ENCODE measurements at places on chromosomes 11 and 22.
A peak's percentile ranks its signal among the peaks of the same experiment; 100 is the strongest.

GRCh38 chr11:107780775-107781174 is 68.9 kb upstream of the SLN start:
- no peaks in the 10 kb centered on the region for H3K4me1 ChIP-seq
- no peaks in the 10 kb centered on the region for H3K27me3 ChIP-seq
- no peaks in the 10 kb centered on the region for H3K36me3 ChIP-seq
- DNase-seq: no peak
- no peak overlapping the region for H3K4me3 ChIP-seq

DNA sequence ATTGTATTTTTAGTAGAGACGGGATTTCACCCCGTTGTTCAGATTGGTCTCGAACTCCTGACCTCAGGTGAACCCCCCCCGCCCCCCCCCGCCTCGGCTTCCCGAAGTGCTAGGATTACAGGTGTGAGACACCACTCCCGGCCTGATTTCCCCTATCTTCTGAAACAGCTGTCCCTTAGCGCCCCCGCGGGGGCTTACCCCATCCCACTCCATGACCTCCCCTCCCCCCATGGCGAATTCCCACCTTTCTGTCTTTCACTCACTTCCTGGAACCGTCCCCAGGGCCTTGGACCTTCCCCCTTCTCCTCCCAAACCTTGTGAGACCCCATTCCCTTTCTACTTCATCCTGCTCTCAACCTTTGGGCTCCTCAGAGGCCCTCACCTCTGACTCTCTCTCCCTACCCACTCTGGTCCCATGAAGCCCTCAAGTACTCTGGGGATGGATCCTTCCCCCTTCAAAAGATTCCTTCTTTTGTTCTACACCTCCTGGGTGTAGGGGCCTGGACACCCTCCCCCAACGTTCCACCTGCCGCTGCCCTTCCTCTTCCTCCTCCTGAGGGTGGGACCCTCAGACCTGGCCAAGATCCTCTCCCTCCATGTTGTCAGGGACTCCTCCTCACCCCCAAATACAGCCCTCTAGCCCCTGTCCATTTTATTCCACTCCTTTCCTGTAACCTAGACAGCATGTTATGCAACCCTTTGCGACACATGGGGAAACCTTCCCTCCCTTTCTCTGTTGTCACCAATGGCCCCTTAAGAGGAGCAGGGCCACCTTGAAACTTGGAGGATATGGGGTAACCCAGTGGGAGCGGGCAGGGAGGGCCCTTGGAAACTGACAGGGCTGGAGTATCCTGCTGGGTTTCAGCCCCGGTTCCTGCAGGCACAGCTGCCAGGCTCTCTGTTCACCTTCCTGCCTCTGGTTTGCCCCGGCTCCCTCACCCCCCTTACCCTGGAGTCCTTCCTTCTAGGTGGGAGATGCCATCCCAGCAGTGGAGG is 1.1 kb downstream of the PRDX5 start:
- no peaks in the 10 kb centered on the region for H3K36me3 ChIP-seq
- no peaks in the 10 kb centered on the region for H3K27me3 ChIP-seq
- peak overlapping the region; percentile 81 for H3K4me3 ChIP-seq
- no peak for DNase-seq

DNA sequence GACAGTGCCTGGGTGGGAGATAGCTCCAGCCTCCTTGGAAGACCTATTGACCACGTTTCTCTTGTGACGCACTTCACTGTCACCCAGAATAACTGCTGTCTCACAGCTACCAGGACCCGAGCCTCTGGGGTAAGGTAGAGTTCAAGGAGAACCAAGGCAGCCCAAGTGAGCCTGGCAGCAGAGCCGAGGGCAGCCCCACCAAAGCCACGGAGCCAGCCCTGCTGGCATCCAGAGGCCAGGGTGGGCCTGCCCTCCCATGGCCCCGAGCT is 32.8 kb downstream of the RSPH14 start:
- no peaks in the 10 kb centered on the region for H3K36me3 ChIP-seq
- H3K4me3 ChIP-seq: no peak overlapping the region
- no peaks in the 10 kb centered on the region for H3K27me3 ChIP-seq

GRCh38 chr11:73147771-73148681 is 5.9 kb upstream of the FCHSD2 start:
- H3K27me3 ChIP-seq: no peaks in the 10 kb centered on the region
- H3K36me3 ChIP-seq: no peaks in the 10 kb centered on the region
- H3K27ac ChIP-seq: peak overlapping the region; percentile 3

GRCh38 chr22:17106785-17107546 is 14.2 kb downstream of the TMEM121B start:
- peaks cover 11% of the 10 kb centered on the region for H3K4me1 ChIP-seq
- DNase-seq: no peak
- peaks cover 1% of the 10 kb centered on the region for H3K36me3 ChIP-seq
- no peak overlapping the region for H3K27ac ChIP-seq

DNA sequence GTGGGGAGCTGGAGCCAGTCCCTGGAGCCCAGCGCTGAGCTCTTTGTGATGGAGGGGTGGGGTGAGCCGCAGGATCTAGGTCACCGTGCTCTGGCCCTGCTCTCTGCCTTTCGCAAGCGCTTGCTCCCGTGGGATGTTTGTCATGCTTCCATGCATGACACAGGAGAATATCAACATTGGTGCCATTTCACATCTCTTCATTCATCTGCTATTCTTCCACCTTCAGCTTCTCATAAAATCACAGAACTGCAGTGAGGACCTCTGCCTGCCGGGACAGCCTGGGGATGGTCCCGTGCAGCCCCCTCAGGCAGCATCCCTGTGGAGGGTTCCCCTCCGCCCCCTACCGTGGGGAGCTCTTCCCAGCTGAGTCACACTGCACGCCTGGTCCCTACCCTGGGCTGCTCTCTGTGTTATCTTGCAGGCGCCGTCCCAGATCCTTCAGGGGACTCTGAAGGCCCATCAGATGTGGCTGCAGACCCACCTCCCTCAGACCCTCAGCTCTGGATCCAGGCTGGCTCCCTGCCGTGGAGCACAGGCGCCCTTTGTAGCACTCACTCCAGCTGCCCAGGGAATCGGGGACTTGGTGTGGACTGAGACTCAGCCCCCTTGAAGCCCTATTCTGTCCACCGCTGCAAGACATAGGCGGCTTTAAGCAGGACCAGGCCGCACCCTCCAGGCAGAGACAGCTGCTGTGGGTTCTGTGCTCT is 5.1 kb upstream of the SEPTIN5 start:
- H3K27me3 ChIP-seq: no peaks in the 10 kb centered on the region
- no peak overlapping the region for H3K4me3 ChIP-seq
- peak; percentile 2 for DNase-seq
- no peaks in the 10 kb centered on the region for H3K36me3 ChIP-seq
- H3K4me1 ChIP-seq: peaks cover 3% of the 10 kb centered on the region
- no peak overlapping the region for H3K27ac ChIP-seq

DNA sequence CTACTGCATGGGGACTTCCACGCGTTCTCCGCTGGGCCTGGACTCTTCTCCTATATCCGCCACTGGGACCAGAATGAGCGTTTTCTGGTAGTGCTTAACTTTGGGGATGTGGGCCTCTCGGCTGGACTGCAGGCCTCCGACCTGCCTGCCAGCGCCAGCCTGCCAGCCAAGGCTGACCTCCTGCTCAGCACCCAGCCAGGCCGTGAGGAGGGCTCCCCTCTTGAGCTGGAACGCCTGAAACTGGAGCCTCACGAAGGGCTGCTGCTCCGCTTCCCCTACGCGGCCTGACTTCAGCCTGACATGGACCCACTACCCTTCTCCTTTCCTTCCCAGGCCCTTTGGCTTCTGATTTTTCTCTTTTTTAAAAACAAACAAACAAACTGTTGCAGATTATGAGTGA is 7.7 kb downstream of the SLC3A2 start:
- H3K36me3 ChIP-seq: peaks cover 63% of the 10 kb centered on the region
- no peaks in the 10 kb centered on the region for H3K4me1 ChIP-seq
- no peaks in the 10 kb centered on the region for H3K27me3 ChIP-seq
- H3K27ac ChIP-seq: no peak overlapping the region
- H3K4me3 ChIP-seq: no peak overlapping the region

DNA sequence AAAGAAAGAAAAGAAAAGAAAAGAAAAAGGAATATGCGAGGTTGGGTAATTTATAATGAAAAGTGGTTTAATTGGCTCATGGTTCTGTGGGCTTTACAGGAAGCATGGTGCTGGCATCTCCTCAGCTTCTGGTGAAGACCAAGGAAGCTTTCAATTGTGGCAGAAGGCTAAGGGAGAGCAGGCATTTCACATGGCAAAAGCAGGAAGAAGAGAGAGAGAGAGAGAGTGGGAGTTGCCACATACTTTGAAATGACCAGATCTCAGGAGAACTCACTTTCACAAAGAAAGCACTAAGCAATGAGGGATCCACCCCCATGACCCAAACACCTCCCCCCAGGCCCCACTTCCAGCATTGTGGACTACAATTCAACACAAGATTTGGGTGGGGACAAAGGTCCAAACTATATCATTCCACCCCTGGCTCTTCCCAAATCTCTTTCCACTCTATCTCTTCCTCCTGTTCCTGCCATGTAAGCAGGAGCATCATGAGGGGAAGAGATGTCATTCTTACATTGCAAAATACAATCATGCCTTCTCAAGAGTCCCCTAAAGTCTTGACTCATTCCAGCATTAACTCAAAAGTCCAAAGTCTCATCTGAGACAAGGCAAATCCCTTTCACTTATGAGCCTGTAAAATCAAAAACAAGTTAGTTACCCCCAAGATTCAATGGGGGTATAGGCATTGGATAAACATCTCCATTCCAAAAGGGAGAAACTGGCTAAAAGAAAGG is 38.9 kb downstream of the LINC01488 start:
- DNase-seq: no peak
- H3K4me3 ChIP-seq: no peak overlapping the region
- peaks cover 3% of the 10 kb centered on the region for H3K4me1 ChIP-seq
- no peaks in the 10 kb centered on the region for H3K27me3 ChIP-seq
- H3K36me3 ChIP-seq: no peaks in the 10 kb centered on the region

- H3K4me3 ChIP-seq: no peak overlapping the region
- no peaks in the 10 kb centered on the region for H3K27me3 ChIP-seq
- no peaks in the 10 kb centered on the region for H3K4me1 ChIP-seq
- H3K36me3 ChIP-seq: no peaks in the 10 kb centered on the region
- H3K27ac ChIP-seq: no peak overlapping the region
- DNase-seq: no peak
Observed at GRCh38 chr11:115197433-115197832, 306.8 kb downstream of the CADM1 start.

GRCh38 chr22:44449683-44450425 is 48.2 kb downstream of the RTL6 start:
- H3K27me3 ChIP-seq: no peaks in the 10 kb centered on the region
- no peak overlapping the region for H3K27ac ChIP-seq
- H3K4me3 ChIP-seq: no peak overlapping the region
- no peaks in the 10 kb centered on the region for H3K4me1 ChIP-seq
- no peak for DNase-seq

GRCh38 chr22:48647051-48647450 is 1180.6 kb downstream of the BRD1 start:
- H3K4me1 ChIP-seq: no peaks in the 10 kb centered on the region
- no peak overlapping the region for H3K27ac ChIP-seq
- H3K27me3 ChIP-seq: no peaks in the 10 kb centered on the region
- no peaks in the 10 kb centered on the region for H3K36me3 ChIP-seq
- DNase-seq: no peak

DNA sequence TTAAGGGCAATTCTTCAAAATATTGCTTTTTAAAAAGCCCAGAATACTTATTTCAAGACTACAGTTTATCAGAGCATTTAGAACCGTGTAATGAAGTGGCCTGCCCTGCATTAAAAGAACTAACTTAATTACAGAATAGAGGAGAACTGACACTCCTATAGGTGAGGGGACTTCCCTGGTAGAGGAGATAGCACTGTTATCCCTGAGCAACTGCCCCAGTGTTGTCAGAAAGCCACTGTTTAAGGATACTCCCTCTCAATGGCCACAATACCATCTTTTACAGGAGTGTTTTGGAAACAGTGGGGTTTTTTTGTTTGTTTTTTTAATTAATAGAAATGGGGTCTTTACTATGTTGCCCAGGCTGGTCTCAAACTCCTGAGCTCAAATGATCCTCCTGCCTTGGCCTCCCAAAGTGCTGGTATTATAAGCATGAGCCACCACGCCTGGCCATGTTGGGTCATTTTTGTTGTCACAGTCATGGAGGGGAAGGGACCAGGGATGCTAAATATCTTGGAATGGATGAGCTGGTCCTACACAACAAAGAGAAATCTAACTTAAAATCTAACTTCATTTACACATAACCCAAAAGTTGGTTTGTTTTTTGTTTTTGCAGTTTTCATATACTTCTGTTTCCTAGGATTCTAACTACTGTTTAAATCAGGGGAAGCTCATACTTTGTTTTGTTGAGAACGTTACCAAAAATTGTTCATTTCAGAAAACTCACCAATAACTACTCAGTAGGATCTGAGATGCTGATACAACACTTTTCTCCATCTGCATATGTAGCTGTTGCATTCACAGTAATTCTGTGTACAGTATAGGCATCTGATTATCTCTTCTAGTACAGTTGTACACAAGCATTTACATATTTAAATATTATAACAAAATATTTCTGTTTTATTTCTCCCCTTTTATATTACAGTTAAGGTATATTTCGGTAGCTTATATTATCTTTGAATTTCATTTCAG is 8.1 kb downstream of the RPL27A start:
- no peak overlapping the region for H3K27ac ChIP-seq
- no peaks in the 10 kb centered on the region for H3K36me3 ChIP-seq
- no peak for DNase-seq
- H3K4me3 ChIP-seq: no peak overlapping the region
- H3K4me1 ChIP-seq: peaks cover 13% of the 10 kb centered on the region
- no peaks in the 10 kb centered on the region for H3K27me3 ChIP-seq

DNA sequence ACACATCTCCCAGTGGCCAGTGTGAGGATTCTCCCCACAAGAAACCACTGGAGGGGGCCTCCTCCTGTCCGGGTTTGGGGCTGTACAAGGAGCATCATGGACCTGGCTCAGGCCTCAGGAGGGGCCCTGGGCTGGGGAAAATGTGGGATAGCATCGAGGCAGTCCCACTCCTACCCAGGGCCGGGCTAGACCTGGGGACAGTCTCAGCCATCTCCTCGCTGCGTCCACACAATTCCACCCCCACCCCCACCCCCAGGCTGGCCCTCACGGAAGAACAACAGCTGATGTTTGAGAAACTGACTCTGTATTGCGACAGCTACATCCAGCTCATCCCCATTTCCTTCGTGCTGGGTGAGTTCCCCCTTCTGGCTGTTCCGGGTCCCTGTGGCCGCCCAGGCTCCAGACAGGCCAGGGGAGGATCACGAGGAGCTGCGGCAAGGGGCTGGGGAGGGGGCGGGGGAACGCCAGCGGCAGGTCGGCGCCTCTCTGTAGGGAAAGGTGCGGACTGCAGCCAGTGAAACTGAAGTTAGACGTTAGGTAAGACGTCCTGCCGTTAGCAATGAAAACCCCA is 4.8 kb downstream of the BEST1 start:
- H3K4me3 ChIP-seq: peak overlapping the region; percentile 43
- DNase-seq: peak; percentile 48
- H3K27ac ChIP-seq: no peak overlapping the region
- no peaks in the 10 kb centered on the region for H3K27me3 ChIP-seq

DNA sequence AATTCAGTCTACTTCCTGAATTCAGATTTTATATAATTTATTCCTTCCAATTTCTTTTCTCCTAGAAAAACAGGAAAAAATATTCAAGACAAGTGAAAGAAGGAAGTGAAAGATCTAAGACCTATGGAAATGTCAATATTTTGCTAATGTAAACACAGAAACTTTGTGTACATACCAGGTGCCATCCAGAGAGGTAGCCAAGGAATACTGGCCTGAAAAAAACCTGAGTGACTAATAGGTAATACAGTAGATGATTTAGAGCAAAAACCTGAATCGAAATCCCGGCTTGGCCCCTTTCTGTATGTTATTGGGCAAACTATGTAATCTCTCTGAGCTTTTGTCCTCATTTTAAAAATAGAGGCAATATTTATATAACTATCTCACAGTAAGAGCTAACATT is 59.2 kb upstream of the FSHB start:
- H3K4me3 ChIP-seq: no peak overlapping the region
- H3K36me3 ChIP-seq: no peaks in the 10 kb centered on the region
- H3K27me3 ChIP-seq: no peaks in the 10 kb centered on the region
- H3K4me1 ChIP-seq: no peaks in the 10 kb centered on the region

Data from B cell (primary cell).